ENCODE measurements at places on chromosomes 3 and 15.

GRCh38 chr3:126732281-126733060, 28.4 kb downstream of the CHCHD6 start:
- DNase-seq, result no peak

GRCh38 chr3:169813757-169814517, 1.2 kb upstream of the LRRC34 start:
- DNase-seq, result peak; percentile 67

GRCh38 chr3:172329070-172329469, 119.2 kb downstream of the GHSR start:
- DNase-seq, result no peak

GRCh38 chr15:22880981-22881738, 42.7 kb downstream of the NIPA2 start:
- DNase-seq, result no peak

DNA sequence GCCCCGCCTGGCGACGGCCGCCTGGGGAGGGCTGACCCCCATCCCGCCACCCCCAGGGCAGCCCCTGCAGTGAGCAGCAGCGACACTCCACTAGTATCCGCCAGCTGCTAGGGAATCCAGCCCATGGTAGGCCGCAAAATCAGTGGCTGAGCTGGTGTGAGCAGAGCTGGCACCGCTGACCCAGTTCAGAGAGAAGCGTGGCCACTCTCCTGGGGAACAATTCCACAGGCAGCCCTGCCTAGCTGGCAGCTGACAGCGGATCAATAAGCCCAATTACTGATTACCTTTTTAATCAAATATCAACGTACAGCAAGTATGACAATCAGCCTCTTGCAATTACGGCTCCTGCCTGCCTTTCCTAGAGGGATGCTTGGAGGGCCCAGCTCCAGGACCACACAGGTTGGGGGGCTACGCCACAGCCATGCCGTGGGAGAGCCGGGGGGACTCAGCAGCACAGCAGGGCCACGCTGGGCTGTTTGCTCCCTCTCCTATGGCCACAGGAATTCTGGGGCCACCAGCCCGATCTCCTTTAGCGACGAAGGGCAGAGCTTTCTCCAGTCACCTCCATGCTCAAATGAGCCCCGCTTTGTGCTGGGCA, 13.9 kb downstream of the DNAJB8 start:
- DNase-seq, result no peak

DNA sequence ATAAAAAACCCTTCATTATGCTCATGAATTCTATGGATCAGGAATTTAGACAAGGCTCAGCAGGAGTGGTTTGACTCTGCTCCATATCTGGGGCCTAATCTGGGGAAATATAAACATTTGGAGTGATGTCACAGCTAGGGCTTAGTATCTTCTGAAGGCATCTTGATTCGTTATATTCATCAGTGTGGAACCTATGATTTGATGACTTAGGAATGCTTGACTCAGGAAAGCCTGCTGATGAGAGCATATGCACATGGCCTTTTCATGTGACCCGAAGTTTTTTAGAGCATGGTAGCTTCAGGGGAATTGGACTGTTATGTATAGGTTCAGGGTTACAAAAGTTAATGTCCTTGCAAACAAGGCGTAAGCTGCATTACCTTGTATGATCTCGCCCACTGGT, 184.9 kb upstream of the LRRC3B start:
- no peak for DNase-seq

GRCh38 chr3:148599481-148599880, 98.2 kb upstream of the AGTR1 start:
- DNase-seq, result no peak

GRCh38 chr3:9278498-9278897, 29.1 kb upstream of the SRGAP3 start:
- no peak for DNase-seq

- no peak for DNase-seq
Measured at GRCh38 chr15:55928955-55929354, 64.5 kb downstream of the NEDD4 start.

DNA sequence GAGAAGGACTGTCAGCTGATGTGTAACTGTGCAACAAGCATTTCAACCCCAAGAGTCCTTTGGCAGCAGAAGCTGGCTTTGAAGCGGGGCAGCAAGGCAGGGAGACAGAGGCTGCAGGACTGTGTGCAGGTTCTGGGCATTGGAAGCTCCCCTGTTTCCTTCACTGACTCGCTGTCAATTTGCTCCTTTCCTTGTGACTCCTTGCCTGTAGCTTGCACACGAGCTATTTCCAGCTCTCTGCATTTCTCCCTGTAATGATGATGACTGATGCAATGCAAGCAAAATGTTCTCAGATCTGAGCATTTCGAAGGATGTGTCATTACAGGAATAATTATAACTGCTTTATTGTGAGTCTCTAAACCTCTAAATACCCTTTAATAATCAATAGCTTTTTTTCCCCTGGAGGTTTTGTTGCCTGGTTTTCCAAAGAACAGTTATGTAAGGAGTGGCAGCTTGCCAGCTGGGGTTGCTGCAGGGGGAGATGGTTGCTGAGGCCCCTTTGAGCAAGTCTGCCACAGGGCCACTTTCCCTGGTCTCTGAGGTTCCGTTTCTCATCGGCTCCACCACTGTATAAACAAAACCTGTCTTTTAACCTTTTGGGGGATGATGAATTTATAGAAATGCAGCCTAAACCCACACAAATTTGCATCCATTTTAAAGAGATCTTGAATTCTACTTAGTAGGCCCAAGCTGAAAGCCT, 2.8 kb downstream of the APOD start:
- DNase-seq, result no peak

- DNase-seq, result peak; percentile 55
Measured at GRCh38 chr15:41557673-41558399, 1.2 kb upstream of the TYRO3 start.

DNA sequence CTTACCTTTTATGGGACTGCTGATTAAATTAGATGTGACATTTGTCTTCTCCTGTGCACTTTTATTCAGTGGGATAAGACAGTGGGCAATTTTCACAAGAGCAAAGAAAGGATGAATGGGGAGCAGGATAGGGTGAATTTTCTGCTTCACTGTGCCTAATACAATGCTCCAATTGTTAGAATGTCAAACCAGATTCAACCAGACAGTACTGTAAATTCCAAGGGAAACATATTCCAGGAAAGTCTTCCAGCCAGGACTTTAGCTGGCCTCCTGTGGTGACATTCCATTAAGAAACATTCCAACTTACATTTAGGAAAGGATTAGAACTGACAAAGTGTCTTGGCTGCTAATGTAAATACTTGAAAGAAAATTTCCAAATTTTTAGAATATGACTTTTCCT, 100.1 kb upstream of the PROK2 start:
- no peak for DNase-seq

- DNase-seq, result no peak
Measured at GRCh38 chr15:82128401-82129148, 82.8 kb upstream of the MEX3B start.

- no peak for DNase-seq
Measured at GRCh38 chr15:84844964-84845363, 27.8 kb downstream of the ALPK3 start.

- DNase-seq, result no peak
Measured at GRCh38 chr15:35603301-35603700, 57.3 kb upstream of the DPH6 start.

- DNase-seq, result peak; percentile 30
Measured at GRCh38 chr15:46312133-46312740, 677.4 kb downstream of the SQOR start.

GRCh38 chr3:39388741-39389248, 5.6 kb downstream of the SLC25A38 start:
- no peak for DNase-seq

GRCh38 chr15:33243393-33243792, 48.9 kb upstream of the FMN1 start:
- no peak for DNase-seq

GRCh38 chr15:87312221-87312620, 944.3 kb downstream of the NTRK3 start:
- DNase-seq, result no peak

- DNase-seq, result peak; percentile 48
Measured at GRCh38 chr3:44913868-44914468, 39.6 kb downstream of the TGM4 start.

GRCh38 chr15:39461536-39462130, 119.2 kb upstream of the THBS1 start:
- DNase-seq, result no peak

DNA sequence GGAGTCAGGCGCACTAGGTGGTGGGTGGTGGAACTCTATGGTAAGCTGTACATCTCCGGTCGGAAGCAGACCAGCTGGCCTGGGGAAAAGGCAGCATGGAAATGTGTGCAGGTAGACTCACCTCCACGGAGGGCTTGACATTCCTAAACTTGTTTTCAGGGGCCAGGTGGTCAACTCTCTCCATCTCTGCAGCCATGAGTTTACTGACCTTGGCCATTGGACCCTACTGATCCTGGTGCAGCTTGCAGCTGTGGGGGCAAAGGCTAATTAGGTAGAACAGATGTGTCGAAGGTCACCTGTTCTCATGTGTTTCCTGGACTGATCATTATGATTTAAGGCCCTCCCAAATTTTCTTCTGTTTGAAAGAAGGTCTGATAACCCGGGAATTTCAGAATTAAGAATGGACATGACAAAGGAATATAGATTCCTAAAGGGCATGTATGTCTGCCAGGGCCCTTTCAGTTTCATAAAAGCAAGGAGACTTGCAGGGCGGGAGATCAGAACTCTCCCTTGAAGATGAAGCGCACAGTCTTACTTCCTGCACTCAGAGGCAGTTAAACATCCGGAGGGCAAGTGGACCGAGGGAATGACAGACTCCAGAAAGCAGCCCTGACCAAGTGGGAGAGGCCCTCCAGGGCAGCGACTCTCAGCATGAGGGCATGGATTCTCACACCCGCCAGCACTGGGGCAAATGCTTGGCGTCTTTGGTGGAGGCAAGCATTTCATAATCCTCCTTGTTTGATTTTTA, 56.1 kb upstream of the CMTM7 start:
- no peak for DNase-seq

DNA sequence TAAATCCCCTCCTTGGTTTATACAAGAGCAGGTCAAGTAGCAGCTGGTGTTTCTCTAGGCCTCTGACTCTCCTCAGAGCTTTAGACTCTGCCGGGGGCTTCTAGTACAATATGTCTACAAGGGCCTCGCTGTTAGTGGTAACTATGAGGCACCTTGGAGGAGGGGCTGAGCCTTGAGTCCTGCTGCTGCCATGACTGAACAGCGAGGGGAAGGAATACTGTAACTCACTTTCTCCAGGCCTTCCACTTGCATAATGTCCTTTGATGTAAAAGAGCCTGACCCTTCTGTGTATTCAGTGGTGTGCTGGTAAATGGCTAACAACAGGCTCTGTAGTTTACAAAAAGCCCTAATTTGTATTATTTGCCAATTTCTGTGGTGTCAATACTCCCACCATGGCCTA, 27.8 kb downstream of the DRD3 start:
- DNase-seq, result no peak

GRCh38 chr3:151478335-151478697, 17.5 kb upstream of the IGSF10 start:
- DNase-seq, result no peak

DNA sequence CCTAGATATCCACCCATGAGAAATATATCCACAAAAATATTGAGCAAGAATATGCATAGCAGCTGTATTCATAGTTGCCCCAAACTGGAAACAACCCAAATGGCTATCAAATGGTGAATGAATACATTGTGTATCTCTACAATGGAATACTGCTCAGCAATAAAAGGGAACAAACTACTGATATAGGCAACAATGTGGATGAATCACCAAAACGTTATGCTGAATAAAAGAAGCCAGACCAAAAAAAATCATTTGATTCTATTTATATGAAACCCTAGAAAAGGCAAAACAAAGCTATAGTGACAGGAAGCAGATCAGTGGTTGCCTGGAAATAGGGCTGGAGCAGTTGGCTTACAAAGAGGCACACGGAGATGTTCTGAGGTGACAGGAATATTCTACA, 15.5 kb upstream of the CMTM7 start:
- no peak for DNase-seq

All from activated T-cell treated with anti-CD3 and anti-CD28 coated beads for 4 hours (primary cell).